NCI-H748 treated with DMSO at 0.1 percent for 48 hours (cell line): ENCODE measurements at places on chromosomes 4 and X.

GRCh38 chr4:24417206-24417605 is 167.1 kb downstream of the DHX15 start:
- no peak for DNase-seq

- DNase-seq, result no peak
These were observed 37.2 kb downstream of the CLCN5 start for GRCh38 chrX:49959602-49960001.

GRCh38 chrX:133151336-133151735 is 54.4 kb upstream of the USP26 start:
- DNase-seq, result no peak

DNA sequence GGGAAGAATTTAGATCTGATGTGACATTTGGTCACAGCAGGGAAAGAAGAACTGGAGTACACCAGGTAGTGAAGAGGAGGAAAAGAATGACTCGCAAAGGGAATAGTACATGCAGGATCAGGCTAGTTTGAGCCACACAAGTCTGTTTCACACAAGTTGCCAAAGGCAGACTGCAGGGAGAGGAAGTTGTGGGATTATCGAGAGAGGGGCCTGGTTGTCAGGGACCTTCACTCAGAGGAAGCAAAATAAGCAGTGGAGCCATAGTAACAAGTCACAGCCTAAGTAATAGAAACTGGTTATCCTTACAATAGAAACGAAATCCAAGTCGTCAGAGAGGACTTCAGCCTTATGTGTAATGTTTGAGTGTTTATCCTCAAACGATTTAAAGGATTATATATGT is 316.7 kb upstream of the HTR2C start:
- DNase-seq, result no peak

DNA sequence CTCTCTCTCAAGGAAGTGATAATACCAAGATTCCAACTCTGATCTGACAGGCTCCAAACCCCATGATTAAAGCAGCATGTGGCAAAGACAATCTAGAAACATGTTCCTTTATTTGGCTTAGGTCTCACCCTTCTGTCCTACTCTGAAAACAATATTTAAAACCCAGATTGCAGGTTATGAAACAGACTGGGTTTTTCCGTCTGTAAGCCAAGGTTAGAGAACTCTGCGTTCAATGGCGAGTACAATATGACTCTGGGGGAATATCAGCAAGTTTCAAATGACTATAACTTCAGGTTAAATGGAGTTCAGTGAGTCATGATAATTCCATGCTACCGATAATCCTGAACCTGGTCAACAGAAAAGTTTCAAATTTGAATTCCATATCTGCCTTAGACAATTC is 50.8 kb downstream of the ANAPC10 start:
- no peak for DNase-seq

GRCh38 chr4:126756050-126756829 is 876.5 kb upstream of the INTU start:
- DNase-seq, result no peak

- DNase-seq, result no peak
These were observed 51.0 kb downstream of the GRSF1 start for GRCh38 chr4:70788733-70789132.

GRCh38 chr4:105594099-105595010 is 41.9 kb downstream of the ARHGEF38 start:
- no peak for DNase-seq

DNA sequence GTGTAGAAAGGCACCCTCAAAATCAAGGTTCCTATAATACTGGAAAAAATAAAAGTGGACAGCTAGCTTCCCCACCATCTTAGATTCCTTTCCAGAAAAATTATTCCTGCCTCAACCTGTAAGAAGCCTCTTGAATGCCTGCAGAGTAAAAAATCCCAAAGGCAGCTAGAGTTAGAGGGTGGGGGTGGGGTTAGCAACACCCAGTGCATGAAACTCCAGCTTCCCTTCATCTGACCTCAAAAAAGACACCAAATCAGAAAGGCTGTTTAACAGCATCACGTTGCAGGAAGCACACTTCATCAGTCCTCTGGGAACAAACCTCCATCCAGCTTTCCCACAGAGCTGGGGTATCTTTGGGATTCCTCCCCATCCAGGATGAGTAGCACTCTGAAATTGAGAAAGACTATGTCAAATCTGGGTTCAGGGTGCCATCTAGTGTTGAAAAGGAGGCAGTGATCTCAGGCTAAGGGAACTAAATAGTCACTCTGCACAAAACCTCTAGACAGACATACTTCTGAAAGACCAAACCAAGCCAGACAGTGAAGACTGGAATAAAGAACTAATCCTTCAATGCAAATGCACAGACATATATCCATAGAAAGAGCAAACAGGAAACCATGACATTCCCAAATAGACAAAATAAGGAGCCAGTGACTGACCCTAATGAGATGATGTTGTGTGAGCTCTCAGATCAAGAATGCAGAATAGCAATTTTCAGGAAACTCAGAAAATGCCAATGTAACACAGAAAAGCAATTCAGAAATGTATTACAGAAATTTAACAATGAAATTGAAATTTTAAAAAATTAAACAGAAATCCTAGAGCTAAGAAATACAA is 97.9 kb downstream of the ARHGEF9 start:
- no peak for DNase-seq

DNA sequence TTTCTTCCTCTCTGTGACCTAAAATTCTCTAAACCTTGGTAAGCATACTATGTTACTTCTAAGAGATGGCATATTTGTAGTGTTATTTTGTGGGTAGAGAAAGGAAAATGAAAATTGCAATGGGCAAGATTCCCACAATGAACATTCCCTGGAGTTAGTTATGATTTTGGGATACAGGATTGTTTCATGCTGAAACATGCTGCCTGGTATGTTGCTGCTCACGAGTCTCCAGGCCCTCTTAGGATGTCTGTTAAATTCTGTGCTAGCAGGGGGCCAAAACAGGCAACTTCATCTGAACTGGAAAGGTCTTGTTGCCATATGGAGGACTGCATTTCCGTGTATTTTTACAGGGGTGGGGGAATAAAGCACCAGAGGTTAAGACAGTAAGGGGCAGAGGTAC is 18.9 kb upstream of the MSMO1 start:
- DNase-seq, result no peak

- no peak for DNase-seq
These were observed 43.5 kb upstream of the CD99 start for GRCh38 chrX:2647627-2648026.

GRCh38 chr4:75686346-75686745 is 13.1 kb upstream of the G3BP2 start:
- no peak for DNase-seq

DNA sequence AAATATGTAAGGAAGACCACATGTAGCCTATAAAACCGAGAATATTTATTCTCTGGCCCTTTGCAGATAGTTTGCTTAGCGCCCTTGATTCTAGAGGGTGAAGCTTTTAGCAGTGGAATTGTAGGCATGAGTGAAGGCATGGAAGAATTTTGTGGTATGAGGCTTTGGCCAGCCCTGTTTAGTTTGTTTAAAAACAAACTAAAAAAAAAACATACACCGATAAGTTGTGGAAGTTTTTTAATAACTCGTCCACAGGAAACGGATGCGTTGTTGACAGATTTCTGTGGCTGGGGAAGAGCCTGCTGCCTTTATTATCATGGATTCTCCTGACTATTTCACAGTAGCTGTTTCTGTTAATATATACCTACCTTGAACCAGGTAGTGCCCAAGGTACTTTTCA is 194.7 kb upstream of the LNX1 start:
- no peak for DNase-seq

GRCh38 chrX:93120805-93121204 is 552.6 kb downstream of the NAP1L3 start:
- DNase-seq, result no peak

DNA sequence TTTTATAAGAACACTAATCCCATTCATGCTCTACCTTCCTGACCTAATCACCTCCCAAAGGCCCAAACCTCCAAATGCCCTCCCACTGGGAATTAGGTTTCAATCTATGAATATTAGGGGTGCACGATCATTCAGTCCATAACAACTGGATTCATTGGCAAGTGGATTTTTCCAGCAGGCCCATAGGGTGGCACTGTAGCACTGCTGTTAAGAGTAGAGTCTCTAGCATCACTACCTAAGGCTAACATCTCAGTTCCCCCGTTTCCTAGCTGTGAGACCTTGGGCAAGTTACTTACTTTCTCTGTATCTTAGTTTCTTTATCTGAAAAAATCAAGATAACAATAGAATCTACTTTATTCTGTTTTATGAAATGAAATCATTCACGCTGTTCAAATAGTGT is 315.8 kb downstream of the STIM2 start:
- DNase-seq, result peak; percentile 62

DNA sequence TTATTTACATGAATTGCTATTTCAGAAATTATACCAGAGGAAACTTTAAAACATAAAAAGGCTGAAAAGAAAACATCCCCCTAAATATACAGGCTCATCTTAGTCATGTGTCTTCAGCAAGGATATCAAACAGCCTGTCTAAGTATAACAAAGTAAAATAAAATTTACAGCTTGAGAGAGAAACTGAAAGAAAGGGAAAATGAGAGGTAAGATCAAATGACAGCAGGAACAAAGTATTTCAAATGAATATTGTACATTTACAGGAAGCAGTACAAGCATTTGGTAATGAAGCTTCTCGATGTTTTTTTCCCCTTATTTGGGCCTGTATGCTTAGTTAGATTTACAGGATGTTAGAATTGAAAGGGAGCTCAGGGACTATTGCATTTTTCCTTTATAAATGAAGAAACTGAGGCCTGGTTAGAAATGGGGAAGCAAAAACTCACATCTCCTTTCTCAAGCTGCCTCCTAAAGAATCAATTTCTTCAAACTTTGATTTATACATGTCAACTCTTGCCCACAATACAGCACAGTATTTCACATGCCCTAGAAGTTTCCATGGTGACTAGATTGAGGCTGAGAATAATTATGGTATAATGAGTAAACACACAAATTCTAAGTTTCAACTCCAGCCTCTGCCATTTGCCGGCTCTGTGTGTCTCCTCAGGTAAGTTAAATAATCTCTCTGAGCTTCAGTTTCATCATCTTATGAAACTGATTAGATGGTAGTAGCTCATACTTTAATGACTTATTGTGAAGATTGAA is 29.3 kb downstream of the DAPP1 start:
- DNase-seq, result no peak

DNA sequence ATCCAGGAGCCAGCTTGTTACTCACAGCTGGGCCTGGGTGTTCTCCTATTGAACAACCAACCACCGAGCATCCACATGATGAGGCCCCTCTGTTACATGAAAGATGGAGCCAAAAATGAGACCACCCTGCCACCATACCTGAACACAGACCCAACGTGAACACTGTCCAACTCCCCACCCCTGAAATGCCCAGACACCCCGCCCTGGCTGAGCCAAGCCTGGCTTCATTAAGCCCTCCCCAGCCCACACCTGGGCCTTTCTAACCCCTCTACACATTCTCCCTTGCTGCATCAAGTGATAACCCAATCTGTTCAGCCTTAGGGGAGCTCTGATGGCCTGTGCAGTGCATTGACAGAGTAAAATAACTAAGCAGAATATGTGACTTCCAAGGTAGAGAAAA is 80.7 kb downstream of the EVC start:
- no peak for DNase-seq

- no peak for DNase-seq
These were observed 340.2 kb upstream of the SMIM31 start for GRCh38 chr4:164413743-164414142.

GRCh38 chrX:88439935-88440334 is 307.1 kb upstream of the CPXCR1 start:
- DNase-seq, result no peak

DNA sequence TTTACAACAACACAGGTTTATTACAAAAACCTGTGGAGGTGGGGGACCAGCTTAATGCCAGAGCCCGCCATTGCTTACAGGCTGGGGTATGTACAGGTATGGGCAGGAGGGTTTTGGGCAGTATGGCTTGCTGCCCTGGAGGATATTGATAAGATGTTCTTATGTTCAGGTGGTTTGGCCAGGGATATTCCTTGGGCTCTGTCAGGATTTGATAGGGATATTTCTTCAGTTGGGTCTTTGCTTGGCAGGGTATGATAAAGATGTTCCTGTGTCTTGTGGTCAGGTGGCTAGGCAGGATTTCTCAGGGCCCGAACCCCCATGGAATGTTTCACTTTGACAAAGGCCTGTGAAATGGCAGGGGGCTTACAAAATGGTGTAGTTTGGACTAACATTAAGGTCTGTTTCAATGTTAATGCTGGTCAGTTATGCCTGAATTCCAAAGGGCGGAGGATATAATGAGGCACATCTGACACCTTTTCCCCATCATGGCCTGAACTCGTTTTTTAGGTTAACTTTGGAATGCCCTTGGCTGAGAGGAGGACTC is 3.1 kb downstream of the MGST2 start:
- no peak for DNase-seq

DNA sequence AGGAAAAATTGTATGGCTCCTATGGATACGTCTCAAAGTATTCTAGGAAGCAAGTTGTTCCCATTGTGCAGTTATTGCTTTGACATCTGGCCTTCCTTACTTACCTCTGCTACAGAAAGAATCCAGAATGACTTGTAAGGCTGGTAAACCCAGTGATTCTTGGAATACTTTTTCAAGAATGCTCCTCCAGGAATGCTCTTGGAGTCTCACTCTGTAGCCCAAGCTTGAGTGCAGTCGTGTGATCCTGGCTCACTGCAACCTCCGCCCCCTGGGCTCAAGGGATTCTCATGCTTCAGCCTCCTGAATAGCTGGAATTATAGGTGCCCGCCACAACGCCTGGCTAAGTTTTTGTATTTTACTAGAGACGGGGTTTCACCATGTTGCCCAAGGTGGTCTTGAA is 38.1 kb downstream of the GAB1 start:
- DNase-seq, result no peak

- no peak for DNase-seq
These were observed 183.2 kb upstream of the AADAT start for GRCh38 chr4:170272959-170273358.

- no peak for DNase-seq
These were observed 1454.8 kb downstream of the RPA4 start for GRCh38 chrX:98338544-98338943.

DNA sequence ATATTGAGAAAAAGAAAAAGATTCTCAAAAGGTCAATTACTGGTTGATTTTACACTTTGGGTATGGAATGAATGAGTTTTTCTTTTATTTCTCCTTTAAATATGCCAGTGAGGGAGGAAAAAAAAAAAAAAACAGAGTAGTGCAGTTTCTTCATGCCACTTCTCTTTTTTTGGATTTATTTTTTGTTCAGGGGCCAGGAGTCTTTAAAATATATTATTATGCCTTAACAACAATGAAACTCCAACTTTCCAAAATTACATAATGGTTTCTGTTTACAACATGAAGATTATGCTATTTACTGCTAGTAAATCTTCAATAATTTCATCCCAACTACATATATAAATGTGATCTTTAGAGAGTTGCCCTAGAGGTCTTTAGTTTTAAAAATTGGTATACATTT is 31.9 kb downstream of the DTHD1 start:
- DNase-seq, result no peak
